ENCODE measurements at places on chromosomes 11 and 22. TPM values are rescaled to one million over a fixed set of nuclear protein-coding genes. Genes with fewer than 3 reads are reported as not detected.

Gene PVALB
- total RNA-seq, result not detected

Gene ISX
- total RNA-seq, result not detected

Gene HSPB2
- total RNA-seq, result 3.3 TPM

Gene P2RX6
- 5.9 TPM for total RNA-seq

Gene BIRC3
- total RNA-seq, result 2.4 TPM

Gene DCPS
- total RNA-seq, result 11.4 TPM

Gene UPB1
- not detected for total RNA-seq

Gene HPX
- total RNA-seq, result not detected

Gene LGR4
- 25.1 TPM for total RNA-seq

Gene SHISA8
- total RNA-seq, result not detected

Gene OLFML1
- 27.1 TPM for total RNA-seq

Gene CLNS1A
- total RNA-seq, result 419 TPM

Gene ATF4
- 946 TPM for total RNA-seq

Gene ACAD8
- total RNA-seq, result 15.2 TPM

Gene C11orf86
- total RNA-seq, result not detected

Gene MN1
- 55.9 TPM for total RNA-seq

Gene ACR
- not detected for total RNA-seq

Gene PAMR1
- total RNA-seq, result 278 TPM

Gene SEZ6L
- total RNA-seq, result under 0.01 TPM

Gene CFAP300
- total RNA-seq, result 12.7 TPM

Gene RFPL1
- not detected for total RNA-seq

Gene MIOX
- not detected for total RNA-seq

Gene CARD16
- total RNA-seq, result 11.5 TPM

Gene CASP12
- 0.18 TPM for total RNA-seq

Gene CLTCL1
- total RNA-seq, result 4.6 TPM

Gene TMPRSS4
- not detected for total RNA-seq

Gene COMMD9
- total RNA-seq, result 39.9 TPM

Gene TXN2
- 74.6 TPM for total RNA-seq

Gene LRRC10B
- 0.27 TPM for total RNA-seq

Gene DLG2
- 5.8 TPM for total RNA-seq
